Cardiac ventricle fibroblast (primary cell): ENCODE measurements at places on chromosomes 3 and 15. TPM values are rescaled to one million over a fixed set of nuclear protein-coding genes. Genes with fewer than 3 reads are reported as not detected.

MUC20 gene
- 0.69 and 3.7 TPM in 2 replicates for total RNA-seq

ZPLD1 gene
- not detected in 2 replicates for total RNA-seq

SLC28A2 gene
- not detected in 2 replicates for total RNA-seq

MME gene
- 82.5 and 84.4 TPM in 2 replicates for total RNA-seq

OIP5 gene
- total RNA-seq = 0.88 and 0.94 TPM in 2 replicates

COPG1 gene
- total RNA-seq = 164 and 169 TPM in 2 replicates

ALDH1A3 gene
- total RNA-seq = 59.3 and 74.9 TPM in 2 replicates

MOBP gene
- total RNA-seq = not detected in 2 replicates

OSTN gene
- total RNA-seq = not detected in 2 replicates

PLCD1 gene
- total RNA-seq = 26.6 and 33.5 TPM in 2 replicates

HESX1 gene
- 0.19 and 0.49 TPM in 2 replicates for total RNA-seq

PDZRN3 gene
- 44.8 and 46.0 TPM in 2 replicates for total RNA-seq

PRR20G gene
- not detected in 2 replicates for total RNA-seq

TRIM42 gene
- total RNA-seq = not detected in 2 replicates

AADAC gene
- total RNA-seq = 6.0 and 9.0 TPM in 2 replicates

CYP1A2 gene
- not detected in 2 replicates for total RNA-seq

GOLGA8J gene
- not detected in 2 replicates for total RNA-seq

FOXP1 gene
- total RNA-seq = 24.0 and 34.9 TPM in 2 replicates
